ENCODE measurements at places on chromosomes 5 and 9.

GRCh38 chr5:114296191-114296590 is 65.7 kb upstream of the KCNN2 start:
- DNase-seq = no peak

DNA sequence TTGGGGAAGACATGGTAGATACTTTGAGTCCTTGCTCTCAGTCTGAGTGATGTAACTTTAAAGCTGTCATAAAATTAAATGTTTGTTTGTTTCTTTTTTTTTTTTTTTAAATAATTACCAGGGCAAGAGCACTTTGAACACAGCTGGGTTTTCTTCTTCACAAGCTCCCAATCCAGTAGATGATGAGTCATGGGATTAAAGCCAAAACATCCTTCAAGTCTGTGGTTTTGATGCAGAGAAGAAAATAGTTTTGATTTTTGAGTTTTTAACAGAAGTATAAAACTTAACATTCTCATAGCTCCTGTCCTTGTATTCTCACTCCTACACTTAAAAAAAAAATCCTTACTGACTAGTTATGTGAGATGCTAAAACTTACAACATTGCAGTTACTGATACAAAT is 34.8 kb upstream of the IL31RA start:
- no peak for DNase-seq

DNA sequence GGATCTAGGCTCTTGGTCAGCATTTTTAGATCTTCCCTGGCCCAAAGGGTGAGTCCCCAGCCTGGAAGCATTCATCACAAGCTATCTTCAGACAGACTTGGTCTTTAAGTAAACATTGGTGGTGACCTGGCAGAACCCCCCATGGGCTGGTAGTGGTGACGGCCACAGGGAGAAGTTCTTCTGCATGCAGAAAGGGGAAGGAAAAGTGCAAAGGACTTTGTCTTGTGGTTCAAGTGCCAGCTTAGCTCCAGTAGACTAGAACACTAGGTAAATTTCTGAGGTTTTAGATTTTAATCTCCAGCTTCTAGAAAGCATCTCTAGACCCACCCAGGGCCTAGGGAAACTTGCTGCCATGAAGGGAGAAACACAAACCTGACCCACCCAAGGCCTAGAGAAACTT is 584.0 kb downstream of the CHSY3 start:
- no peak for DNase-seq

- DNase-seq = no peak
Observed at GRCh38 chr5:66987949-66988838, 208.4 kb downstream of the CD180 start.

DNA sequence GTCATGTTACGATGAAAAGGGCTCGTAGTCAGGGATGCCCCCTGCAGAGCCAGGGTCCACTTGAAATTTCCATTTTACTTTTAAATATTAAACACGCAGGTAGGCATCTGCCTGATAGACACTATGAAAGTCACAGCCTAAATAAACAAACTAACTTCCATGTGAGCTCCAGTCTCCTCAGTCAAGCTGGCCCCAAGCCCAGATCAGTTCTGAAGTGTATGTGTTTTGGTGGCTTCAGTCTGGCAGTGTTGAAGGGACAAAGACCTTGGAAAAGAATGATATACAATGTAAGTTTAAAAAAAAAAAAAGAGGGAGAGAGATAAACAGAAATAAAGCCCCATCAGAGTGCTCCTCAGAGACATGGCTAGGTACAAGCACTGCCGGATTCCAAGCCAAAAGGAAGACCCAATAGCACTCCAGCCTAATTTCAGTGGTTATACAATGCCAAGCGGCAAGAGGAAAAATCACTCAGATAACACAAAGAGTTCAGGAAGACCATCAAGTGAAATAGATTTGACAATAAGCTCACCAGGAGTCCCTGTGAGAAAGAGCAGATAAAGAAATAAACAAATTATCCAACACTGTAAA is 181.0 kb downstream of the BNC2 start:
- DNase-seq = no peak

DNA sequence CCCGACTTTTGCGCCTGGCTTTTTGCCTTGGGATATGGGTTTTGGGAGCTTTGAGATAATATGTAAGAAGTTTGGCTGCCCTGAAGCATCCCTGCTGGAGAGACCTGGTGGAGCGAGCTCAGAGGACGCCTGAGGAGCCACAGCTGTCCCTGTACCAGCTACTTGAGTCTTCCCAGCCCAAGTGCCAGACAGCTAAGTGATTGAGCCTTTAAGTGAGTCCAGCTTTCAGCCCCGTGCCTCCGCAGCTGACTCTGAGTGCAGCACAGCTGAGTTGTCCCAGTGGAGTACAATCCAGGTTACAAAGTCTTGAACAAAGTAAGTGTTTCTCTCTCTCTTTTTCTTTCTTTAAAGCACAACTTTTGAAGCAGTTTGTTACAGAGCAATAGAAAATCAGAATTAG is 203.8 kb upstream of the DAP start:
- no peak for DNase-seq

DNA sequence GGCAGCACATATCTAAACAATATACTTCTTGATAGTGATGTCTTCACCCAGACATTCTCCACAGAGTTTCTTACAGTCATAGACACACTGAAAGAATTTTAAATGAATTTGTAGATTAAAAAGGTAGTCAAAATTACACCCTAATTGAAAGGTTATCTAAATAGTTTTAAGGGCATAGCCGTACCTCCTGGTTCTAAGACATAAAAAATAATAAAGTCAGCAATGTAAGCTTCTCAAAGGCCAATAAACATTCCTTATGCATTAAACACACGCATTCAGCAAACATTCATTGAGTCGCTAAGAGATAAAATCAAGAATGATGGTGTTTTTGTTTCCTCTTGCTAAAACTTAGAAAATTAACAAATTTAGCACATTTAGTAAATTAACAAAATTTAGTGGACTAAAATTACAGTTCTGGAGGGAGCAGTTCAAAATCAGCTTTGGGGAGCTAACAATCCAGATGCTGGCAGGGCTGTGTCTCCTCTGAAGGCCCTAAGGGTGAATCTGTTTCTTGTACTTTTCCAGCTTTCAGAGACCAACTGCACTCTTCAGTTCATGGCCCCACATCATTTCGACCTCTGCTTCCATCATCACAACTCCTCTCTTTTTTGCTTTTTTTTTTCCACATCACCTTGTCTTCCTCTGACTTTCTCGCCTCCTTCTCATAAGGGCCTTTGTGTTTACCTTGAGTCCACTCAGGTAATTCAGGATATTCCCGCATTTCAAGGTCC is 516.5 kb downstream of the DNAH5 start:
- DNase-seq = no peak

DNA sequence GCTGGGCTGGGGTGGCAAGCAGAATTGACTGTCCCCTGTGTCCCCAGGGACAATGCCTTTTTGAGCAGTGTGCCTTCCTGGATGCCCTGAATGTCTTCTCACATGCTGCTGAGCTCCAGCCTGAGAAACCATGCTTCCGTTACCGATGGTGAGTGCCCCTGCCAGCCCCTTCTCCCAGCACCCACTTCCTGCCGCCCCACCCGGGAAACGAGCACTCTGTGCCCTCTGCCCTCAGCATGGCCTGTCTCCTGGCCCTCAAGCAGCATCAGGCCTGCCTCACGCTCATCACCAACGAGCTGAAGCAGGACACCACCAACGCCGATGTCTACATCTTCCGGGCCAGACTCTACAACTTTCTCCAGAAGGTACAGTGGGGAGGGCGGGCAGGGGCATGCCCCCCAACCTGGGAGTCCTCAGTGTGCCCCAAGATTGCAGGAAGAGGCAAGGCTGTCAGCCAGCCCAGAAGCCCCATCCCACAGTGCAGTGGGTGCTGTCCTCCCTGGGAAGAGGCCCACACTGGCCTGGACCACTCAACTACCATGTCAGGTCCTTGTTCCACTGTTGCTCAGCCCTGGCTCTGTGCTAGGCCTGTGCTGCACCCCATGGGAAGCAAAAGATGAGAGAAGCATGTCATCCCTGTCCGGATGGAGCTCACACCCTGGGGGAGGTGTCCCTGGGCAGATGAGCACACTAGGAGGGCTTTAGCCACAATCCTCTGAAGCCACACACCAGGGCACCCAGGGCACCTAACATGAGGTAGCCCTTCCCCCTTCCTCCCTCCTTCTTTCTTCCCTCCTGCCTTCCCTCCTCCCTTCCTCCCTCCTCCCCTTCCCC is 4.4 kb downstream of the TTC16 start:
- no peak for DNase-seq

DNA sequence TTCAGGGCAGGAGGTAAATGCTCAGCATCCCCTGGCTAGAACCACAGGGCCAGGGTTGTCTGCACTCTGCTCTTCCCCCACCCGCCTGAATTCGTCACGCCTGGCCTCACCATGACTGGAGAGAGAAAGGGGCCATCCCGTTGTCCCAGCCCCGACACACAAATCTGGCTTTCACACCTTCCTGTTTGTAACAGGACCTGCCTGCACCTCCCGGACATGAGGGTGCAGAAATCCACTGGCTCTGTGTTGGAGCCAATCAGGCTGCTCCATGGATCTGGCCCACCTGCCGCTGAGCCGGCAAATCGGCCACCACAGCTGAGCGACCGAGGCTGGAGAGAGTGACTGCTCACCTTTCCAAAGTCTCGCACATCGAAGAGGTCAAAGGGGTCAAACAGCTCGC is 53.4 kb downstream of the VAV2 start:
- no peak for DNase-seq
